Activated CD4-positive, alpha-beta T cell treated with anti-CD3 and anti-CD28 coated beads, Interleukin-2, amount 50 U/mL, for 24 hours (primary cell): ENCODE measurements at places on chromosomes 2 and 18.
A peak's percentile ranks its signal among the peaks of the same experiment; 100 is the strongest.

- DNase-seq: no peak
Measured at GRCh38 chr2:58923869-58924268, 682.7 kb upstream of the FANCL start.

GRCh38 chr2:232230560-232230959, 148.0 kb upstream of the ALPP start:
- no peak for DNase-seq

DNA sequence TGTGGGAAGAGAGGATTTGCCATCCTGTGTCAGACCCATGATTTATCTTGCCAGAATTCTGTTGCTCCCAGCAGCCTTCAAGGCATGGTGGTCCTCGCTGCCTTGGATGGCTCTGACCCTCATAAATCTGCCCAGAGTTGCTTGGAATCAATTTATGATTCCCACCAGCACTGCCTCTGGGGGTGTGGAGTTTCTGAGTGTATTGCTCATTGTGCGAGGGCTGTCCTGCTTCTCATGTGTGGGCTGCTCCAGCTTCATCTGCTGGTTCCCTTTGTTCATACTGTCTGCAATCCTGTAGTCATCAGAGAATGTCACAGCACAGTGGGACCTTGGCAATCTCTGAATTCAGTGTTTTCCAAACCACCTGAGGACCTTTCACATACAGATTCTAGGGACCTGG, 139.8 kb downstream of the CLIP4 start:
- no peak for DNase-seq

- no peak for DNase-seq
Measured at GRCh38 chr2:2253172-2254016, 77.7 kb downstream of the MYT1L start.

DNA sequence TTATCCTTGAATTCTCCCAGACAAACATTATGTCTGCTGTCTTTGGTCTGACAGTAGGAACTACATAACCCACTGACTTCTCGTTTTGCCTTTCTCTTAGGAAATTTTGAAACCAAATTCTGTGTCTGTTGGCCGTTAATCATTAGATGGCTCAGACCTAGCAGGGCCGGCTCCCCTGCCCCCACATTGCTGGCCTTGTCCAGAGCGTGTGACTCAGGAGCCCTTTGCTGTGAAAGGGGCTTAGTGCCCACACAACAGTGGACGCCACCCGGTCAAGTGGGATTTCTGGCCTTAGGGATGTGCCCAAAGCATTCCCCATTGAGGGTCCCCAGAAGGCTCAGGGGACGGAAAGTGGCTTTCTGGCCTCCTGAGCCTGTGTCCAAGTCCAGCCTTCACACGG, 137.5 kb downstream of the CTIF start:
- no peak for DNase-seq

DNA sequence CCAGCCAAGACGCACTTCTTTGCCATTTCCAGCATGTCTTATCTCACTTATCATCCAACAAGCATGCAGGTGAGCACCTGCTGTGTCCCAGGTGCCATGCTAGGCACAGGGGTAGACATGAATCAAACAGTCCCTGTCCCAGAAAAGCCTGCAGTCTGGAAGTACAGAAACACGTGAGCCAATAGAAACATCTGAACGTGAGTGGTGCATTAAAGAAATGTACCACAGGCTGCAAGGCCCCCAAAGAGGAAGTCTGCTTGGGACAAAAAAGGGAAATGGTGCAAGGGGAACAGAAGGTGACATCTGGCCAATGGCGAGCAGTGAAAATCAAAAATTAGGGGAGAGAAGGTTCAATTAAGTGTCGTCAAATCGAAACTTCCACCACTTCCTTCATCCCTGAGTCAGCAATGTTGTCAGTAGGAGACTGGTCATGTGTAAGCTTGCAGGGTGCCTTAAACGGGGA, 17.6 kb upstream of the TMEM247 start:
- no peak for DNase-seq

DNA sequence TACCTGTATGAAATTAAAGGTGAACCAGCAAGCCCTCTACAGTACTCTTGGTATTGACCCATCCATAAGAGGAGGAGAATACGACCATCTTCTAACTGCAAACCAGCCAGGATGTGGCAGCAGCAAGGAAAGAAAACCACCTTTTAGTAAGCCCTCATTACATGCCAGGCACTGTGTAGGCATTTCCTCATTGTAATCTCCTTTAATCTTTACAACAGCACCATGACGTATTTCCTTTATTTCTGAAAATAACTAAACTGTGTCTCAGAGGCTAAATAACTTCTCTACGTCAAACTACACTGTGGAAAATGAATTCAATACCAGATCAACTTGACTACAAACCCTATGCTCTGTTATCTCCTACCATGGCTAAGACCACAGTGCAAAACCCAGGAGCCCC, 18.2 kb downstream of the WDR35 start:
- DNase-seq: no peak

DNA sequence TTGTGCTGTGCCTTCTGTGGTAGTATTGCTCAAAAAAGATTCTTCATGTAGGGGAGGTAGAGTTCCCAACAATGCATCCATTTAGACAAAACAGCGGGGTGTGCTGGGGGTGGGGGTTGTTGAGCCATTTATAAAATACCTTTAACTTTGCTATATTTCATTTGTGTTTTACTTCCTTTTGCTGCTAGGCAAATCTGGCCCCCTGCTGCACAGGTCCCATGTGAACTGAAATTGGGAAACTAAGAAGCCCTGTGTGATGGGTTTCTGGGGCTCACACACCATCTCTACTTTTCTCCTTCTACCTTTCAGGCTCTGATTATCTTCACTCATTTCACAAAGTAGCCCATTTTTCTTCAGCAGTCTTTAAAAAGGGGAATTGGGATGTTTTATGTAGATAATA, 52.7 kb upstream of the ITGA4 start:
- no peak for DNase-seq

DNA sequence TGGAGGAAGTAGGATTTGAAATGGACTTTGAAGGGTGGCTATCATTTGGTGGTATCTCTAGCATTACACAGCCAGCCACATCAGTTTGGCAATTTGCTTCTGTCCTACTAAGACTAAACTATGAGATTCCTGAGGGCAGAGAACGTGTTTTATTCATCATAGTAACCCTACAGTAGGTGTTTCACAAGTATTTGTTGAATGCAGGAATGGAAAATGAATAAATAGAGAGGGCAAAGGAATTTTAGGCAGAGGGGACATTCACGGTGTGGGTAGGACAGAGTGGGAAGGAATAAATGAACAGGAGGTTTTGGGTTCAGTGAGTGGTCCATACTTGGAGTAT, 15.7 kb upstream of the GPR39 start:
- DNase-seq: no peak

DNA sequence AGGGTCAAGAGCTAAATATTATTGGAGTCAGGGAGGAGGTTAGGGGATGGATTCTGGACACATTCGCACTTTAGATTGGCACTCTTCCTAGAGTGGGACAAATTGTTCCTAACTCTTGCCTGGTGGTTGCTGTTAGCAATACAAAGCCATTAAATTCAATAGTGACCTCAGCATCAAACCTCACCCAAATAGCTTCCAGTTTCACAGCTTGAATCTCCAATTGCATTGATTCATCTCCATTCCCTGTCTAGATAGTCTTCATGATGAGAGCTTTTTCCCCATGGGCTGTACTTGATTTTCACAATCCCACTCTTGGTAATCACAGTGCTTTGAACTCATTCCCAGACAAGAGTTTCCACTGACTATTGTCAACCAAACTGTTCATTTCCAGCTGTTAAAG, 585.9 kb upstream of the SYT4 start:
- no peak for DNase-seq

- no peak for DNase-seq
Measured at GRCh38 chr2:205148755-205149154, 533.5 kb upstream of the NRP2 start.

DNA sequence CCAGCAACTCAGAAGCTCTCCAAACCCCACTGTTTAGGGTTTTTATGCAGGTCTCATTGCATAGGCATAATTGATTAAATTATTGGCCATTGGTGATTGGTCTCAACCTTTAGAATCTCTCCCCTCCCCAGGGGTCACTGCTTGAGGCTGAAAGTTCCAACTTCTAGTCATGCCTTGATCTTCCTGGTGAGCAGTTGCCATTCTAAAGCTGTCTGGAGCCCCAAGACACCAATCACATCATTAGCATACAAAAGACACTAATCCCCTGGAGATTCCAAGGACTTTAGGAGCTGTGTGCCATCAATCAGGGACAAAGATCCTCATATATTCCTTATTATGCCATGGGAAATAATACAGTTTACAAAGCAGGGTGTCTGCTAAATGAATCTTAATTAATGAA, 863.4 kb upstream of the KLHL29 start:
- DNase-seq: no peak

DNA sequence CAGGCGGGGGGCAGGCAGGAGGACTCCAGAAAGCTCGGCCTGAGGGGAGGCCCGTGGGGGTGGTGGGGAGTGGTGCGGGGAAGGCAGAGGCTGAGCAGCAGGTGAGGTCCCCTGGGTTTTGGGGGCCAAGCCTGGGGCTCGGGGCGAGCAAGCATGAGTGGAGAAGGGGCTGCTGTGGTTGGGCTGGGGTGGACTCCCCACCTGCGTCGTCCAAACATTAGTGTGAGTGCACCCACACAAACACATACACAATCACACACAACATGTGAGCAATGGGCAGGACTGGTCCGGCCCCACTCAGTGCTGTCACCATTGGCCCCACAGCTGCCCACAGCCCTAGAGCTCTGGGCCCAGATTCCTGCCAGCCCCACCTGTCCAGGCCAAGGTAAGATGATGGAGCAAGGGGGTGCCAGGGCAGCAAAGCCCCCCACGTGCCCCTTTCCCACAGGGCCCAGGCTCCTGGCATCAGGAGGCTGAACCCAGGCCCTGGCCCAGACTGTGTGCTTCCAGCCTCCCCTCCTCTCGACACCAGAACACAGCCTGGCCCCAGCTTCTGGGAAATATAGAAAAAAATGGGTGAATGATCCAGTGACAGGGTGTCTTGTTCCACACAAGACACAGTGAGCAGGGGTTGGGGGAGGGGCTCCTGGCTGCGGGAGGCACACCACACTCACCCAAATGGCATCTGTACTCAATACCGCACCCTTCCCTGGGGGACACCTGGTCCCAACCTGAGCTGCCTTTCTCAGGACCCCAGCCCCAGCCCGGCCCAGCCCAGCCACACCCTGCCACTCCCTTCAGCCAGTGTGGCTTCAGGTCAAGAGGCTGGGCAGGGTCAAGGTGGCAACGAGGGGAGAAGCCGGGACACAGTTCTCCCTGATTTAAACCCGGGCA, 463 bp upstream of the ALPP start:
- DNase-seq: no peak

GRCh38 chr2:144708626-144709025, 188.7 kb upstream of the ZEB2 start:
- no peak for DNase-seq

- no peak for DNase-seq
Measured at GRCh38 chr2:42658306-42658705, 89.9 kb downstream of the MTA3 start.

- no peak for DNase-seq
Measured at GRCh38 chr2:159290289-159290907, 3.9 kb upstream of the WDSUB1 start.

GRCh38 chr2:174337337-174338146, 2.8 kb downstream of the SP9 start:
- DNase-seq: no peak

GRCh38 chr2:5666798-5667197, 25.4 kb upstream of the SOX11 start:
- DNase-seq: no peak

GRCh38 chr2:173157676-173158293, 82.1 kb downstream of the MAP3K20 start:
- no peak for DNase-seq

- no peak for DNase-seq
Measured at GRCh38 chr2:233453111-233453915, 99.0 kb downstream of the DGKD start.

DNA sequence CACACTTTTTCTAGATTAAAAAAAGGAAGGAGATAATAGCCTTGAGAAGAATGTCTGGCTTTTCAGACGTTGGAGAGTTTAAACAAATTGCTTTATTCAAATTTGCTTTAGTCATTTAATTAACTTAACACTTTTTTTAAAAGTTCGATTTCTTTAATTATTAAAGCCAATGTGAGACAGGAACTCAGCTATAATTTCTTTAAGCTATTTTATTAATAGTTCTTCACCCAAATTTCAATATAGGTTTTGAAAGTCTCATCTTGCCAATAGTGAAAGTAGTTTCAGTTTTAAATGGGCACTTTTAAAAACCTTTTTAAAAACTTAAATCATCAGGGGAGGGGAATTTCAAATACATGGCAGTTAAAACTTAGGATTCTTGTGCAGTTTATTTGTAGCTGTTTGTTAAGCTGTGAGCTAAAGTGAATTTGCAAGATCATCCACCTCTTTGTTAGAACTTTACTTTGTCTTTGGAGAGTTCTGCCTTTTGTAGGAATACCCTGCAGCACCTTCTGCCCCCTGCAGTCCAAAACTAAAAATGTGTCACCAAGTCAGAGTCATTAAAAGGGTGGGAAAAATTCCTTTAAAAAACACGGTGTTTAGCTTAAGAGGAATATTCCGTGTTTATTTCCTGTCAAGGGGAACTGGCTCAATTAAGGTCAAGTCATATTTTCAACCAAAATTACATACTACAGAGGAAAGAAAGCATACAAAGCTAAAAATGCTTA, 4.6 kb downstream of the TGIF1 start:
- no peak for DNase-seq

- no peak for DNase-seq
Measured at GRCh38 chr2:217639481-217639880, 363.3 kb downstream of the TNS1 start.

GRCh38 chr2:133433455-133434451, 134.5 kb downstream of the NCKAP5 start:
- no peak for DNase-seq

DNA sequence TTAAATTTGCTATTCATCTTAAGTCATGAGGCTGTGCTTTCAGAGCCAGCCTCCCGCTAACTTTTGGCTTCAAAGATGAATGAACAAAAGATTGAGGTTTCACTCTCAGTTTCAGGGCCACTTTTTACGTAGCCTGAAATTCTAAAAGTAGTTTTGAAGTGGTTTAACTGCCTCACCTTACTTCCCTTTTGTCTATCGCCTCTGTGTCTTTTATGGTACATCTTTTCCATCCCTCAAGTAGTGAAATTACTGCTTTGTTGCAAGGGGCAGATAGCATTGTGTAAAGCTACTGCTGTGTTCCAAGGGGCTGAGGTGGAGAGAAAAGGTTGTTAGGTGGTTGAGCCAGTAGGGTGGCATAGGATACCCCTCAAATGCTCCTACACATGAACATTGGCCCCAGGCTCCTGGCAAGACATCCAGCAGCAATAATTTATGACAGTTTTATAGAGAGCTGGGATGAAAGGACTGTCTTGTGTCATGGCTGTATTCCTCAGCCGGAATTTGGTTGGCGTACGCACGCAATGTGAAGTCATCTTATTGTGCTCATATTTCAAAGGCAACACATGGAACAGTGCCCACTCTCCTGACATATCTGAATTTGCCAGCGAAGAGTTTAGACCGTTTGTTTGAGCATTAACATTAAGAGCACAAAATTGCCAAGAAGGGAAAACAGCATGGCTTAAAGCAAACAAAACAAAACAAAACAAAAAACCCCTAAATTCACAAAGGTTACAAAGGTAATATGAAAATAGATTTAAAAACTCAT, 32.2 kb downstream of the QPCT start:
- DNase-seq: peak; percentile 47
